GM04503 (cell line): ENCODE measurements at places on chromosomes 7 and 10.
A peak's percentile ranks its signal among the peaks of the same experiment; 100 is the strongest.

GRCh38 chr7:96637522-96637921 lies 72.1 kb downstream of the SEM1 start:
- DNase-seq, result no peak

- DNase-seq, result peak; percentile 86
These were observed 70.4 kb downstream of the COA1 start for GRCh38 chr7:43658718-43659548.

DNA sequence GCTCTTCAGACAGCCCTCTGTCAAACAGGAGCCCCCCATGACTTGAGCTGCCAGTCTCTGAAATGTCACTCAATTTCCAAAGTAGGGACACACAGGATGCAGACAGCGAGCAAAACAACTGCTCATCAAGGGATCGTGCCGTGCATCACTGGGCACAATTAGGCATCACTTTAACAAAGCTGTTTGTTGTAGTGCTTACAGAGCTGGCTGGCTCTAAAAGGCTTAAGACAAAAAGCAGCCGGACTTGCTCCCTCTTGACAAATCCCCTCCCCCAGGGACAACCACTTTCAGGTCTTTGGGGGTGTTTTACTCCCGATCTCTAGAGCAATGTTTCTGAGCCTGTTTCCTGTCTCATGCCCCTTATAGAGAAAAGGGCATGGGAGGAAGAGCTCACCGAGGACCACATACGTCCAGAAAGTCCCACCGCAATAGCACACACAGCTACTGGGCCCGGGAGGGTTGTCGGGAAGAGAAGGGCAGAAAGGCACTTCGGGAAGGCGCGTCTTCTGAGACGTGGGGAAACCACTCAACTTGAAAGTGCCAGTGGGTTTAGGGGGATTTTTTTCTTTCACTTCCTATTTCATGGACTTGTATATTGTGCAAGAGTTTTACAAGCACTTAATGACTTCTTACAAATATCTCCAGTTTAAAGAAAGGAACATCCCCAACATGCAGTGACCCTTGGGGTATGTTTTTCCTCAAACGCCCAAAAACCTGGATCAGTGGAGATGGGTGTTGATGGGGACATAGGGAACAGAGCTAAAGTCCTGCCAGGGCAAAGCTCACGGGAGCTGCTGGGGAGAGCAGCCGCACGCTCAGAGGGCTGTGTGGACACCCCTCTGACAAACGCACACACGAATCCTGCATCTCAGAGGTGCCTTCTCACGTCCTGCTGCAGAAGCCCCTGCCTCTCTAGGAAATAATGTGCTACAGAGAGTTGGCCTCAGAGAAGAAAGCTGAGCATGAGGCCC lies 27.1 kb downstream of the LRRC20 start:
- no peak for DNase-seq

- no peak for DNase-seq
These were observed 110.1 kb downstream of the TPST1 start for GRCh38 chr7:66315192-66315591.

- DNase-seq, result no peak
These were observed 133.3 kb downstream of the KCNMA1 start for GRCh38 chr10:77504196-77504872.

DNA sequence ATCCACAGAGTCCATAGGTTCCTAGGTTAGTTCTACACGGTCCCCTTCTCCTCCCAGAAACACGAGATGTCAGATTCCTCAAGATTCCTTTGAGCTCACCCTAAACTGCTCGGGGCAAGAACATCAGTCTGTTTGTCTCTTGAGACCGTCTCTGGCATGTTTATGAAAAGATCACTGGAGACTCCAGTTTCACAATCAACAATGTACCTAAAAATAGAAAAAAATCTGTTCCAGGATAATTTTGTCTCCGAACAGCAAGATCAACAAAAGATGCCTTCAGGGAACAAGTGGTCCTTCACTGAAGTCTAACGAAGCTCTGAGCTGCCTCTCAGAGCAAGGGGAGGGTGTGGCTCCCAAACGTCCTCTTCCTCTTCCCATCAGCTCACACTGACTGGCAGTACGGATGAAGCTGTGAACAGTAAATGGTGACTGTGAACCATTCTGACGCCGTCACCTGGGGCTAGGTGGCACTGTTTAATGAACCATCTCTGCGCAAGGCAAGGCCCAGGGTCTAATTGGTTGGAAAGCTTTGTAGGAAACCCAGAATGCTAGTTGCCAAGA lies 156.2 kb upstream of the LYZL1 start:
- DNase-seq, result no peak

GRCh38 chr7:140541513-140542227 lies 62.4 kb upstream of the MKRN1 start:
- DNase-seq, result peak; percentile 76

GRCh38 chr7:19442016-19442785 lies 266.6 kb downstream of the POLR1F start:
- peak; percentile 16 for DNase-seq

DNA sequence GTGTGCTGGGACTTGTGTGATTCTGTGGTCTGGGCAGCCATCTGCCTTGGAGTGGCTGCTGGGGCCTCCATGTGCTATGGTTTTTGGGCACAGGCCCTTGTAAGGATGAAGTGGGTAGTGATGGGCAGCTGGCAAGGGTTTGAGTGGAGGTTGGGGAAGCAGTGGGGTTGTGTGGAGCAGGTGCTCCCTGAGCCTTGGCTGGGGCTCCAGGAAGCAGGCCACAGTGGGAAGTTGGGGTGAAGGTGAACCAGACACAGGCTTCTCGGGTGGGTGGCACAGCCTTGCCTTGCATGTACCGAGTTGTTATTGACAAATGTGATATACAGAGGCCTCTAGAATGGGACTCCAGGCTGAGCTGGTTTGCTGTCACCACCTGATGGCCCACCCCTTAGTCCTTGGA lies 82.3 kb downstream of the ADCY1 start:
- DNase-seq, result no peak

GRCh38 chr7:3179456-3179855 lies 121.6 kb upstream of the SDK1 start:
- DNase-seq, result no peak

- no peak for DNase-seq
These were observed 192.3 kb upstream of the STK17A start for GRCh38 chr7:43390576-43390975.

DNA sequence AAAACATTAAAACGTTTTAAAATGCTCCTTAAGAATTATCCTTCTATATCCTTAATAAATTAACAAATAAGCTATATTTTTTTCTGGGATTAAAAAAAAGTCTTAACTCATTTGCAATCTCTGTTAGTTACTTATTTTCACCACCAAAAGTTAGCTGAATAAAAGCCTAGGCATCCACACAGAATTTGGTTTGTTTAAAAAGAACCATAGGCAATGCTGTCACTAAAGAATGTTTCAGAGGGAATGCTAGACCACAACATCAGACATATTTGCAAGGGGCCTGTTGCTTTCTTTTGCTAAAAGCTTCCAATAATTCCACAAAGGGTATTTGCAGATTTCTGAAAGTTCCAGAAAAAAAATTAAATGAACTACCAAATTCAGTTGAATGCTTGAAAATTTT lies 244.2 kb downstream of the POU6F2 start:
- no peak for DNase-seq

DNA sequence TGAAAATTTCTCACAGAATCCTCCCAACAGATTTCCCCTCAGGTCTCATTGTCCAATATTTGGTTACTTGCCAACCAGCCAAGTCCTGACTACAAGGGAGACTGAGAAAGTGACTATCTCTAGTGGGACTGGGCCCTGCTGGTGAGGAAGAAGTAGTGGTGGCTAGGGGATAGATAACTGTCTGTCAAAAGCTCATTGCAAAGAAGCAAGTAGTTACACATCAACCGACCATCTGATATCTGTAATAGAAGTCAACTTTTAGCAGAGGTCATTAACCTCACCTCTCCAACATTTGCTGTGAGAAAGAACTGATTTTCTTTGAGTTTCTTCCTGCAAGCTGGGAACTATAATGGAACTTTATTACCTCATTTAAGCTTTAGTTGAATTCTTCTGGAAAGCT lies 15.2 kb downstream of the STAMBPL1 start:
- no peak for DNase-seq

GRCh38 chr10:80485076-80485945 lies 31.2 kb downstream of the TSPAN14 start:
- no peak for DNase-seq

- no peak for DNase-seq
These were observed 95.6 kb downstream of the KMT2C start for GRCh38 chr7:152340161-152340560.

DNA sequence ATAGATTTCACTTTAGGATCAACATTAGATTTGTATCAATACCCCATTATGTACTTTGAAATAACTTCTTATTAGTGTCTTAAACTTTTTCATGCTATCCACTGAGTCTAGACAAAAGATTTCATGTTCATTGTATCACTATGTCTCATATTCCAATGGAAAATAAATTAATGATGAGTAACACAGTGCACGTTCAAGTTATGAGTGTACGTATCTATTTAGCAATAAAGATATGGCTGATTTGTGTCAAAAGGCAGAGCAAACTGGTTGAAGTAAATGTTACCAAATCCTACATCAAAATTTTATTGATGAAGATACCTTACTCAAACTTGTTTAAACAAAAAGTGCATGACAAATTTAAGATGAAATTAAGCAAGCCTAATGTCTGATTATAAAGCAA lies 102.4 kb downstream of the SEMA3E start:
- DNase-seq, result no peak
